ENCODE measurements at places on chromosomes 12 and 14.

DNA sequence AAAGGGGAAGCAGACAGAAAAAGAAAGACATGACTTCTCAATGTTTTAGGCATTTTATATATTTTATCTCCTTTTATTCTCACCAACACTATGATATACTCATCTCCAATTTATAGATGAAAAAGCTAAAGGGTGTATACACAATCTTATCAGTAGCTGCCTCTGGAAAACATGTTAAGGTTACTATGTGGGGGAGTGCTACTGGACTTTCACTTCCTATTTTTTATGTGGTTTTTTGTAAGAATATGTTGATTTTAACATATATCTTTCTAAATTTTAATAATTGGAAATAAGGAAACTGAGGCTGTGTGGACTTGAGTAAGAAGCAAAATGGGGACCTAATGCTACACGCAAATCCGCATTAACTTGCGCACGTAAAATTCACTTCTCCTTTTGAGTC, 99.6 kb upstream of the PDE3A start:
- no peak for DNase-seq

DNA sequence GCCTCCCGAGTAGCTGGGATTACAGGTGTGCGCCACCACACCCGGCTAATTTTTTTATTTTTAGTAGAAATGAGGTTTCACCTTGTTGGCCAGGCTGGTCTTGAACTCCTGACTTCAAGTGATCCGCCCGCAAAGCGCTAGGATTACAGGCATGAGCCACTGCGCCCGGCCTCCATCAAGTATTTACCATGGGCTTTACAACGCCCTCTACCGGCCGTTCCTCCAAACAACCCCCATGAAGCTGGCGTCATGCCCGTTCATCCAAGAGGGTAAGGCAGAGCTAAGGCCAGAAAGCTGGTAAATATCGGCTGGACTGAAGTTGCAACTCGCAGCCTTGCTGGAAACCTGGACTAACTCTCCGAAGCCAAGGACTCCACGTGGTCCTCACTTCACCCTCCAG, 41.6 kb downstream of the RNF34 start:
- DNase-seq = no peak

DNA sequence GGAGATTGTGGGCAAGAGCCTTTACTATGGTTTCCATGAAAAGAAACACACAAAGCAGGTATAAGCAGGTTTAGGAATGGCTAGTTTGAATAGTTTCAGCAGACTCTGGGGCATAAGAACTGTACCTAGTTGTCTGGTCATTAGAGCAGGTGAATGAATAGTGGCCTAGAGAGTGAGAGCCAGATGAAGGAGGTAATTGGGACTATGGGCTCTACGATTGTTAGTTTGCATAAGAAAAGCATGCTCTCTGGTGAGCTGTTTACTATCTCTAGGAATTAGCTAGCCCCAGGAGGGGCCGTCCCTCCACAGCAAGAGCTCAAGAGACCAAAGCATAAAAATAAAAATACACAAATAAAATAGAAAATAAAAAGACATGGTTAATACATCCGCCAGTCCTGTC, 397.5 kb upstream of the GARIN6 start:
- no peak for DNase-seq

DNA sequence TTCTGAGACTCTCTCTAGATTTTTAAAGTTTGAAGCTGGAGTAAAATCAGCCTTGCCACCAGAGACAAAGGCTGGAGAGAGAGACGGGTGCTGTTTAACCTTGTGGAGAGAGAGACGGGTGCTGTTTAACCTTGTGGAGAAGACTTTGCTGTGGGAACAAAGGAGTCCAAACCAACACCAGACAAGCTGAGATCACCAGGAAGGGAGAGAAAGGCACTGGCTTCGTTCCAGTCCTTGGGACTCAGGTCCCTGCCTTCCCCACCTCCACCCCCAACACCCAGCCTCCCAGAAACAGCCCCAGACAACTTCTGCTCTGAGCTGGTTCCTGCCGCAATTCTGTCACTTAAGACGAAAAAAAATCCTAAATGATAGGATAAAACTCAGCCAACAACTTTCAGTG, 1389.3 kb downstream of the AACS start:
- DNase-seq = no peak

DNA sequence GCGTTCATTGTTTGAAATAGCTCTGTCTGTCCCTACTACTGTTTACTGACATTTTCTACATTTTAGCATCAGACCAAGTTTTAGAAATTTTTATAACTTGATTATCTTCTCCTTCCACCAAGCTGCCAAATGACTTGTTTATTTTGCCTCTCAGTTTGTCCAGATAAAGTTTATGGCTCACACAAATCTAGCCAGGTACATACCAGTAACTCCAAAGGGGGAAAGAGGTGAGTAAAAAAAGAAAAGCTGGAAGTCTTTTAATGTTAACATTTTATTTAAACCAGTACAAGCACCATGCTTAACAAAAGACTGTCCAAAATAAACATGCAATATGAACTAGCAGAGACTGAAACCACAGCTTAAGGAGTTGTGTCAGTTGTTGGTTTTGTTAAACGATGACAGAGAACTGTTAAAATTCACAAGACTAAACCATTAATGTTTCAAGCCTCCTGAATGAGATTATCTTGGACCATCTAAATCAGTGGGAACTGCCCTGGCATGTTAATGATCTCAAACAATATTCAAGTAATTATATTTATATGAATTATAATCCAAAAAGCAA, 14.5 kb downstream of the GMFB start:
- no peak for DNase-seq

DNA sequence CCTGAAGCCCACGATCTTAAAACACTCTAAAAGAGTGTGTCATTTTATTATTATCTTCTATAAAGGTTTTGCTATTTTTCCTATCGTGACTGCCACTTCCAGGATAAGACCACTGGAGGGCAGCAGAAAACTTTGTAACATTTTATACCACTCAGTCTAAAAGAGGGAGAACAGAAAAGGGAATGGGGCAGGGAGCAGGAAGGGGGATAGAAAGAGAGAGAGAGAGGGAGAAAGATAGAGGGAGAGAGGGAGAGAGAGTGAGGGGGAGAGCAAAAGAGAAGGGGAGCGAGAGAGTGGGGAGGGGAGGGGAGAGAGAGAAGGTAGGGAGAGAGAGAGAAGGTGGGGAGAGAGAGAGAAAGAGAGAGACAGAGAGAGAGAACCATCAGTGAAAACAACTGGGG, 2.0 kb upstream of the ART4 start:
- peak; percentile 48 for DNase-seq

- DNase-seq = peak; percentile 90
These were observed at the start of gene EGLN3 for GRCh38 chr14:33950320-33951182. Gene EGLN3, minus strand, starts transcription at chr14:33951074. Its CDS starts 322 bp downstream, at chr14:33950752.
